CD4-positive, alpha-beta T cell treated with Interleukin-1 beta for 1 hour (primary cell): ENCODE measurements at places on chromosomes 5 and 9.

DNA sequence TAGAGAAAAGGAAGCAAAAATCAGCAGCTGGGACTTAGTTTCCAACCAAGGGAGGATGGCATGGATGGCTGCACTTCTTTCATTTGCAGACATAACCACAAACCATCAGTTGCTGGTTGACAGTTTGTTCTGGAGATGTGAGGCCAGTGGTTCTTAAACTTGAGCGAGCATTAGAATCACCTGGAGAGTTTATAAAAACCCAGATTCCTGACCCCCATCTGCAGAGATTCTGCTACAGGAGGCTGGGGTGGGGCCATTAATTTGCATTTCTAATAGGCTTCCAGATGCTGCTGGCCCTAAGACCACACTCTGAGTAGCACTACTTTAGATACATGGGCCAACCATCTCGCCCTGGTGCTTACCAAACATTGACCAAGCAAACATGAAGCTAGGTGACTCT is 60.8 kb downstream of the MARCHF3 start:
- DNase-seq, result no peak

DNA sequence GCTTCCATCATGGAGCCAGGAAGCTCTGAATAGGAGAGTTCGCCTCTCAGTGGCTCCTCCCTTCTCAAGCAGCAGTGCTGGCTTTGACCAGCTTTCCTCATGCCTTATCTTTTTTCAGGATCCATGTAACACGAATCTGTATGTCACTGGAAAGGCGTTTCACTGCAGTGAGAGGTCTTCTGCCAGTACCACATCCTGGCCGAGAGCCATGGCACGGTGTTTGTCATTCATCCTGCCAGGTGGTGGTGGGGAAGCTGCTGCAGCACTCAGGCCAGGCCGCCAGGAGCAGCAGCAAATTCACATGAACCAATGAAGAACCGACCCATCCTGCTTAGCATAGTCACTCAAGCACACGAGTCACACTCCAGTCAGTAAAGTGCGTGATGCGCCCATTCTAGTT is 179.0 kb downstream of the FANCC start:
- DNase-seq, result no peak

GRCh38 chr5:61130289-61130688 is 32.0 kb downstream of the SMIM15 start:
- DNase-seq, result no peak

DNA sequence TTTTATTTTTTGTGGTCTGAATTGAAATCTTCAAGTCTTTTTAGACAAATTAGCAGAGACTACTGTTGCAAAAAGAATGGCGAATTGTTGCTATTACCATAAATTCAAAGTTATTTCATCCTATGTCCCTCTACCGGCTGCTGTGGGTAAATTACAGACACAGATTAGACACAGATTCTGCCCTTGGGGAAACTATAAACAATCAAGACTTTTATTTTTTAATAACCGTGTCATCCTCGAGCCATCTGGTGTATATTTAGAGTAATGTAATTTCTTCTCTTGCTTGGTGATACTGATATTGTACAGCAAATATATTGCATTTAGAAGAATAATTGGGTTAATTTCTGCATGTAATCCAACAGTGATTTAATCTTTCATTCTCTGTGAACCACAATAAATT is 228.0 kb upstream of the ADAMTSL1 start:
- no peak for DNase-seq

DNA sequence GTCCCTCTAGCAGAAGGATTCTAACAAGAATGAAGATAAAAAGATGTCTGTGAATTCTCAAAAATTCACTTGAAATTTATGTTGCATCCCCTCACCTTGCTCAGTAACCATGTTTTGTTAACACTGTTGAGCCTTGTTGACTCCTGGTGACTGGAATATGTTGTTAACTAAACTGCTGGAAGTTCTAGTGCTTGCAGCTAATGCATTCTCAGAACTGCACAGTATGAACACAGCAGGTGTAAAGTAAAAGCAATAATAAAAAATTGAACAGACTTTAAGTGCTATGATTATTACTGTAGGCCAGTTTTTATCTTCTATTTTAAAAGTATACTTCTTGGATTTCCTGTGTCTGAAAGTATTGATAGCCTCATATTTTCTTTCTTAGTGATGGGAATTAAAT is 388.7 kb upstream of the PTPRD start:
- DNase-seq, result no peak

- no peak for DNase-seq
These were observed 75.8 kb downstream of the GTF3C4 start for GRCh38 chr9:132745756-132746709.

- no peak for DNase-seq
These were observed 146.4 kb downstream of the GCNT1 start for GRCh38 chr9:76605321-76605900.

- no peak for DNase-seq
These were observed 615 bp downstream of the PSMD5 start for GRCh38 chr9:120841930-120842684.

- DNase-seq, result peak; percentile 2
These were observed 96.4 kb downstream of the EBF1 start for GRCh38 chr5:159003045-159004030.

- DNase-seq, result no peak
These were observed 278.4 kb downstream of the NSG2 start for GRCh38 chr5:174323878-174324281.

GRCh38 chr9:35254984-35255857 is 93.4 kb downstream of the UNC13B start:
- no peak for DNase-seq

DNA sequence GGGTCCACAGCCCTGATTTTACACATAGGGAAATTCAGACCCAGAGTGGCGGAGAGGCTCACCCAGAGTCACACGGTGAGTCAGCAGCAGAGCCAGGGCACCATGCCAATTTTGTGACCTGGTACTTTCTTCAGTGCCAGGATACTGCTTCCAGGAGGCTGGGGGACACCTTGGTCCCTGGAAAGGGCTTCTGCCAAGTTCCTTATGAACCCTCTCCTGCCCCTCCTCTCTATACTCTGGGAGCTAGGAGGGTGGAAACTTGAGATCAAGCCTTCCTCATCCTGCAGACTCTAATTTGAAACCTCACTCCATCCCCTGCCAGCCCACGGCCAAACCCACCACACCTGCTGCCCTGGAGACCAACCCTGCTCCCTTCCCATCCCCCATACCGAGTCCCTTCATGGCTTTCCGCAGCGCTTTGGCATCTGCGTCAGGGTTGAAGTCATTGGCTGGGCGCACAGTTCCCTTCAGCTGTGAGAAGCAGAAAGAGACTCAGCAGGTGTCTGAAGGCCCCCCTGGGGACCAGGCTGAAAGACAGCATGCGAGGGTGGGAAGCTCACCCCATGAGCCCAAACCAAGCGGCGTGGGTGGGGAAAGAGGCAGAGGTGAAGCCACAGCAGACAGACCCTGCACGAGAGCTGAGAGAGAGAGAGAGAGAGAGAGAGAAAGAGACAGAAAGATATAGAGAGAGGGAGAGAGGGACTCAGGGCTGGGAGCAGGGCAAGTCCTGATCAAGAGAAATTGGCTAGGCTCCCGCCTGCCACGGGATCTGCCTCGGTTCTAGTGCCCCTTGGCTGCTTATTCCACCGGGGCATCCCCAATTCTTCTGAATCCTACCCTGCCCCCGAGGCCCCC is 33.5 kb downstream of the ANXA6 start:
- DNase-seq, result peak; percentile 86

GRCh38 chr9:2072752-2073405 is 57.7 kb downstream of the SMARCA2 start:
- no peak for DNase-seq

DNA sequence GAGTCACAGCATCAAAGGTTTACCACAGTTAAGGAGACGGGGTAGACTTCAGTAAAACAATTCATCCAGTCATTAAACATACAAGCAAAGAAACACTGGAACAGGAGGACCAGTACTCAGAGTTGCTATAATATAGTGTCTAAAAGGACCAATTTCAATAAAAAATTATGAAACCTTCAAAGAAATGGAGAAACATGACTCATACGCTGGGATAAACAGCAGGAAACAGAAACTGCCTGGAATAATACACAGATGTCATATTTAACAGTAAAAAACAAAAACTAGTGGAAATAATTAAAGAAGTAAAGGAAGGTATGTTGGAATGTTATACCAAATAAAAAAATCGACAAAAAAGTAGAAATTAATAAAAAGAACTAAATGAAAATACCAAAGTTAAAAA is 1075.9 kb downstream of the NR2F1-AS1 start:
- no peak for DNase-seq

GRCh38 chr5:56755036-56755555 is 60.3 kb upstream of the MAP3K1 start:
- no peak for DNase-seq
